Urothelium cell line (cell line): ENCODE measurements at places on chromosomes 4 and X.

- peak; percentile 61 for DNase-seq
Measured at GRCh38 chr4:37767546-37767945, 58.9 kb upstream of the PGM2 start.

DNA sequence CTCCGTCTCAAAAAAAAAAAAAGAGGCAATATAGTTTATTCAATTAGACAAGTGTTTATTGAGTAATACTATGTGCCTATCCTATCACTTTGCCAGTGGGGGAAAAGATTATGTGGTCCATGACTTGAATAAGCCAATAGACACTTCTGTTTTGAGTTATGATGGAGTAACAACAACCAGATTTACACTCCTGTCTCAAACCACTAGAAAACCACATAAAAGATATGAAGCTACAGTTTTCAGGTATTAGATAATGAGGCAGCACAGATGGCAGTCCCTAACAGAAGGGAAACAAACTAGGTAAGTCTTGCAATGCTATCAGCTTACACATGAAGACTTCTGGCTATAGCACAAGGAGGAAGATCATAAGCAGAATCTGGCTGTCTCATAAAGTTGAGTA, 22.5 kb downstream of the NFXL1 start:
- no peak for DNase-seq

GRCh38 chrX:13252726-13253125, 67.1 kb downstream of the ATXN3L start:
- no peak for DNase-seq

DNA sequence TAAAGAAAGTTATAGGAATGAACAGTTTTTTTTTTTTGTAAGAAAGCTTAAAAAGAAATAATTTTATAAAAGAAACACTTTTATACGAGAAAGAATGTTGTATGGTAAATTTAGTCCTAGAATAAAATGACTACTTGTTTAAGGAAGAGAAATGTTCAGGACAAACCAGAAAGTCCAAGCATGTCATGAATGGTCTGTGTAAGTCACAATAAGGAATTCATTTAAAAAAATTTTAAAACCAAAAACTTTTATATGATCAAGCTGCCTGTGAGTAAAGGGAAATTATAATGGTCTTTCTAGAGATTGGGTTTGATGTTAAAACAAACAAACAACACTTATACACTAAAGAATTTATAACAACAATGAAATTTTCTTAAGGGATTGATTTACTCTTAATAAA, 858.9 kb upstream of the PCDH7 start:
- DNase-seq: no peak

DNA sequence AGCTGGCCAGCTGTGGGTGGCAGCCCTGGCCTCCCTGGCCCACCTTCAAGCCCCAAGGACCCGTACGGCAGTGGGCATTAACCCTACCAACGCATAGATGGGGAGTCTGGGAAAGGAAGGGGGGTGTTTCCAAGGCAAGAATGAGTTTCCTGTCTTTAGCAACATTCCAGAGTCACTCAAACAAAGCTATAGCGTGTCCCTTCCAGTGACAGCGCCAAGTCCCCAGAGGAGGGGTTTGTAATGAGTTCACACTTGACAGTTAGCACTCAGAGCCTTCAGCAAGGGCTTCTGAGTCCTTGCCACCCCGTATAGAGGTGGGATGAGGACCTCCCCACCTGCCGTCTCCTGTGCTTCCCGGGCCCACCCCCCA, 1.8 kb downstream of the BGN start:
- no peak for DNase-seq

- no peak for DNase-seq
Measured at GRCh38 chrX:19800821-19801374, 86.5 kb downstream of the SH3KBP1 start.

- no peak for DNase-seq
Measured at GRCh38 chr4:153528705-153529485, 62.7 kb downstream of the TMEM131L start.

- DNase-seq: no peak
Measured at GRCh38 chr4:147360301-147360700, 120.6 kb upstream of the EDNRA start.

DNA sequence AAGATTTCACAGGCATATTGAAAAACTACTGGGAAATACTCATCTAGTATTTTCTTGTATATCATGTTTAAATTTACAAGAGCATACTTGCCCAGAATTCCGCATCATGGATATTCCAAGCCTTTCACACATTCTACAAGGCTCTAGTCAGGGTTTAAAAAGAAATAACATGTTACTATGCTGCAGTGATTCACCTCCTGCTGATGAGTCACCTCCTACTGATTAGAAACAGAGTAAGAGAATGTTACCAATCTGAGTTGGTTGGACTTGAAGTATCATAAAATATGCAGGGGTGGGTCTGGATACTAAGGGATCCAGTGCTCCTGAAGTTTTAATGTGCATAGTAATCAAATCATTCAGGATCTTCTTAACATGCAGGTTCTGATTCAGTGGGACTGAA, 192.0 kb upstream of the ANK2 start:
- DNase-seq: peak; percentile 72

GRCh38 chrX:13966793-13967125, 62.9 kb downstream of the GEMIN8 start:
- DNase-seq: no peak

GRCh38 chr4:153427363-153428071, 38.6 kb upstream of the TMEM131L start:
- peak; percentile 26 for DNase-seq

DNA sequence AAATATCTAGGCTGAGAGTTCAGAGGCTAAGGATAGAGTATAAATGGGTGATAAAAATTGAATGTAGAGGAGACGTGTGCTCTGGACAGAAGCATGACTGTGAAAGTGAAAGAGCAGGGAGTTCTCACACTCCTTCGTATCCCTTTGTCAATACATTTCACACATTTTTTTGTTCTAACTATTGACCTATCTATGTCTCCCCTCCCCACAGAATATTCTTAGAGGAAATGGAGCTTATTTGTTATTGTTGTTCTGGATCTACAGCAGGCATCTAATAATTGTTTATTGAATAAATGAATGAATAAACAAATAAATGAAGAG, 57.6 kb downstream of the ENPEP start:
- DNase-seq: no peak

DNA sequence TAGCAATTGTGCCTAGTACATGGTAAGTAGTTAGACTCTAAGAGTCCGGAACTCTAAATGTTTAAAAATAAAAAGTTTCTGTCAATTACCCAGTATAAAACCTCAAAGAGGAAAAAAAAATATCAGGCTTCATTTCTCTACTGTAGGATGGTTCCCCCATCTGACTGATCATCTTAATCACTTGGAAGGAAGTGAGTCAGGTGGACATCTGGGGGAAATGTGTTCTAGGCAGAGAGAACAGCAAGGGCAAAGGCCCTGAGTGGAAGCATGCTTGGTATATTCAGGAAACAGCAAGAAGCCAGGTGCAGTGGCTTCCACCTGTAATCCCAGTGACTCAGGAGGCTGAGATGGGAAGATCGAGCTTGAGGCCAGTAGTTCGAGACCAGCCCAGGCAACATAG, 2.9 kb upstream of the EIF1AX start:
- DNase-seq: no peak

DNA sequence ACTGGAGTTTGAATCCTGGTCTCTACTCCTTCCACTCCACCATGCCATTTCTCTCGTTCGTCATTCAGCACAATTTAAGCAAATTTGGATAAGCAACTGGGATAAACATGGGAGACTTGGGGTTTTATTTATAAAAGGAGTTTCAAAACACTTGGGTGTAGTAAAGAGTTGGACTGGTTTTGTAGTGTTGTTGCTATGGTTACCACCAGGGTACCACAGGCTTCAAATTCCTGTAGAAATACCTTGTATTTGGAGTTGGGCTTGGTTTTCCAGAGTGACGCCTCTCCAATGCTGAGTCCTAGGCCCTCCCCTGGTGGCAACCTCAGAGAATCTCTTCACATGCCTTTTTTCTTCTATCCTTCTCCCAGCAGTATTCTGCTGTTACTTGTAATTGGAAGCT, 27.9 kb upstream of the PHOX2B start:
- no peak for DNase-seq

DNA sequence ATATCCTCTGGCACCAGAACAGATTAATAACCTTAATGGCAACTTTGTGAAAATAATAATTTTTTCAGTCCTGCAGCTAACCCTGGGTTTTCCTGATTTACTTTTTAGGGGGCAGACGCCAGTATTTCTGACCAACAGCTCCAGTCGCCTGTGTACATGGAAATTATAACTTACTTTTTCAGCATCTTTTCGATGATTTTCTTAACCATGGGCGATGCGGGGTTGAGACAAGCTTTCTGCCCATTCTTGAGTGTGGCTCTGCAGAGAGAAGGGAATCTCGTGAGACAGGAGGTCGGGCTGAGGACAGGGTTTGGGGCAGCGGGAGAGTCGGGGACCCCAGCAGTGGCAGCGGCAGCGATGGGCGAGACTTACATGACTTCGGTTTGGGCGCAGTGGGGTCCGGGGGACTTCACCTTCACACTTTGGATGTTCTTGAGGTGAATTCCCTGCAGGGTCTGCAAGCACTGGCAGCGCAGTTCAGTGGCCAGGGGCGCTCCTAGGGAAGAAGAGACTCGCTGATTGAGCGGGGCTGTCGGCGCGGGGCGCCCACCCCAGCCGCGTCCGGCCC, 484 bp downstream of the CXCL2 start:
- DNase-seq: no peak

DNA sequence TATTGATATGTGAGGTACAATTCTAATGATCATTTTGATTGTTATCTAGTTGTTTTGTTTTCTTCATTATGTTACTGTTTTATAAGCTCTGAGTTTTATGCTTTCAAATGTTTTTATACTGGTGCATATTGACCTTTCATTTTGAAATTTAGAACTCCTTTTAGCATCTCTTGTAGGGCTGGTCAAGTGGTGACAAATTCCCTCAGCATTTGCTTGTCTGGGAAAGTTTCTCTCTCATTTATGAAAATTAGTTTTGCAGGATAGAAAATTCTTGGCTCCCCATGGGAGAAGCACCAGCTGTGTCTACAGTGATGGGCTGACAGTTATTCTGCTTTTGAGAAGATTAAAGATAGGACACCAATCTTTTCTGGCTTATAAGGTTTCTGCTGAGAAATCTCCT, 105.3 kb upstream of the SPRY1 start:
- no peak for DNase-seq

DNA sequence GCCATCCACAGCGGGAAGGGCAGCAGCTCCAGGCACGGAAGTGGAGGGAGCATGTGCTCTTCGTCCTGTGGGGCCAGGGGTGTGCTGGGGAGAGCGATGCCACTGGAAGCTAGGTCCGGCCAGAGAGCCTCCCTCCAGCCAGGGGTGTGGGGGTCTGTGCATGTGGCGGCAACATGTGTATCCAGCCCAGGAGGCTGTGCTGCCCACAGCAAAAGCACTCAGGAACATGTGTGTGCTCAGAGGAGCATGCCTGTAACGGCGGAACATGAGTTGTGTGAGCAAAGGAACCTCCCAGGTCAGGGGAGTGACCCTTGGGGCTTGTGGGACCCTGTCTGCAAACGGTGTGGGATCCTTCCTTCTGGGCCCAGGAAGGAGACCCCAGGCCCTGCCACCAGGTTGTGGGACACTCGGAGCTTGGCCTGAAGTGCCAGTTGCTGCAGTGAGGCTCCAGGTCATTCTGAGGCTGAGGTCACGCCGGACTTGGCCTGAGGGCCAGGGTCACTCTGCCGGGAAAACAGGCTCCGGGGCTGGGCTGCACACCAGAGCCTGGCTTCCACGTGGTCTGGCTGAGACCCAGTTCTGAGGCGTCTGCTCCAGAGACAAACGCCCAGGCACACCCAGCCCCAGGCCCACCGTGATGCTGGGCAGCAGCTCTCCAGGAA, 37.2 kb downstream of the CPLX1 start:
- no peak for DNase-seq

GRCh38 chr4:20592663-20593062, 107.6 kb upstream of the PACRGL start:
- no peak for DNase-seq

DNA sequence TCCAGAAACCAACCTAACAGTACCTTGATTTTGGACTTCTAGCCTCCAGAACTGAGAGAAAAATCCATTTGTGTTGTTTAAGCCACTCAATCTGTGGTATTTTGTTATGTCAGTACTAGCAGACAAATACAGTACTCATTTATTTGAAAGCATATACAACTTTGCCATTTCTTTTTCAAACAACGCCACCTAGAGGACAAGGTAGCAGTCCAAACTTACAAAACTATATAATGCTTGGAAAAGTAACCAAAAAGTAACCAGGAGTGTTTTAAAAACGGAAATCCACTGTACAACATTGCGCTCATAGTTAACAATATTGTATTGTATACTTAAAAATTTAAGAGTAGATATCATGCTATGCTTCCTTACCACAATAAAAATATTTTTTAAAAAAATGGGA, 37.0 kb upstream of the FGF13 start:
- no peak for DNase-seq

- DNase-seq: peak; percentile 61
Measured at GRCh38 chr4:156977435-156978160, 6.0 kb upstream of the PDGFC start.

GRCh38 chrX:54208531-54208930, 25.5 kb upstream of the FAM120C start:
- no peak for DNase-seq

- DNase-seq: no peak
Measured at GRCh38 chr4:5192271-5192670, 141.0 kb downstream of the STK32B start.

GRCh38 chr4:1907848-1908525, 36.8 kb downstream of the NSD2 start:
- DNase-seq: no peak

- DNase-seq: no peak
Measured at GRCh38 chrX:97529536-97530200, 646.0 kb downstream of the RPA4 start.

DNA sequence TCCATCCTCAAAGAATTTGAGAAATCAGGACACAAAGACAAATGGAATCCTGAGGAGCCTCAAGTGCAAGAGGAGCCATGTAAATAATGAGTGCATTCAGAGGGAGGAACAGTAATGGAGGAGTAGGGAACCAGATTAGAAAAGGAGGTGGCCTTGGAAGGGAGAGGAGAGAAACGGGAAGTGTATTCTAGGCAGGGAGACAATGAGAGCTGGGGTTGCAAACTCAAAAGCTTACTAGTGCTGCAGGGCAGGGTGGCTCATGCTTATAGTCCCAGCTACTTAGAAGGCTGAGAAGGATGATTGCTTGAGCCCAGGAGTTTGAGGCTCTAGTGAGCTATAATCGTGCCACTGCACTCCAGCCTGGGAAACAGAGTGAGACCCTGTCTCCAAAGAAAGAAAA, 113.2 kb upstream of the LSM6 start:
- no peak for DNase-seq

DNA sequence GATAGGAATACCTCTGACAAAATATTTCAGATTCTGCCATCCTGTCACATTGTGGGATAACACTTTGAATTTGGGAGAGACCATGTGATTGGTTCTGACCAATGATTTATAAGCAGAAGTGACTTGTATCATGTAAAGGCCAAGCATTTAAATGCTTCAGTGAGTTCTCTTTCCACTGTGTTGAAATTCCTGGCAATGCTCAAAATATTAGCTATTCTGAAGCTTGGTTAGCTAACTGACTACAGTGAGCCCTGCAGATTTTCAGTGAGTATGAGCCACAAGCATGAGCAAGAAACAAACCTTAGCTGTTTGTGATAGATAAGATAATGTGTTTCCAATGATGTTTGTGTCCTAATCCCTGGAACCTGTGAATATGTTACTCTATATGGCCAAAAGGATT, 562.8 kb upstream of the AADAT start:
- DNase-seq: no peak

GRCh38 chr4:140426610-140427105, 790 bp downstream of the CLGN start:
- DNase-seq: peak; percentile 46

- no peak for DNase-seq
Measured at GRCh38 chr4:183147196-183147595, 48.1 kb downstream of the WWC2 start.

GRCh38 chr4:38328989-38329729, 334.8 kb upstream of the KLF3 start:
- no peak for DNase-seq
